Foreskin keratinocyte (primary cell): ENCODE measurements at places on chromosomes 6 and 20. TPM values are rescaled to one million over a fixed set of nuclear protein-coding genes. Genes with fewer than 3 reads are reported as not detected.
A peak's percentile ranks its signal among the peaks of the same experiment; 100 is the strongest.

GRCh38 chr20:4127344-4127743, 112.0 kb upstream of the RNF24 start:
- no peak for DNase-seq

LRFN2 gene
- total RNA-seq, result not detected in 2 replicates

- DNase-seq, result peak; percentile 37
Measured at GRCh38 chr6:35139924-35140638, 1.1 kb downstream of the TCP11 start.

DNA sequence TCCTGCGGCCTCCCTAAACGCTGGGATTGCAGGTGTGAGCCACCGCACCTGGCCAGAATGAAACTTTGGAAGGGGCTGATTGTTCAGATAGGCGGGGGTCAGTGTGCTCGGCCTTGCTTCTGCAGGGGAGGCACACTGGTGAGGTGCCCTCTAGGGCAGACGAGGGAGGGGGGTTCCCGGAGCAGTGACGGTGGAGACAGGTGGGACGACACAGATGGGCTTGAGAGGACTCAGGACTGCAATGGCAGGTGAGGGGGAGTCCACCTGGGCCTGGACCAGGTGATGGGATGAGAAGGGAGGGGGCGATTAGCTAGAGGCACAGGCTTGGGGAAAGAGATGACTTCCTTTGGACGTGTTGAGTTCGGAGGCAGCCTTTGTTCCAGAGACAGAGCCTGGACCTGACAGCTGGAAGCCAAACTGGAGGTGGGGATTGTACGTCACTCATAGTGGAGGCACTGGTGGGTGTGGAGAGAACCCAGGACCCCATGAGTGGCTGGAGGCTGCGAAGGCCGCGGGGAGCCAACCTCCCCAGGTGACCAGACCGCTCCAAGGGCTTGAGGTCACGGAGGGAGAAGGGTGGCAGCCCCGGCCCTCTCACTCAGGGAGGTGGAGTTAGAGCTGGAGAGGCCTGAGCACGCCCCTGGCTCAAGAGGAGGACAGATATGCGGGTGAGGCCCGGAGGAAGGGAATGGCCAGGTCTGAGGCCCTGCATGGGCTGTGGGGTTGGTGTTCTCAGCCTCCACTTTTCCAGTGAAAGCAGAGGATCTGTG, 10.5 kb upstream of the MAP1LC3A start:
- DNase-seq, result no peak

CLPSL2 gene
- total RNA-seq, result not detected in 2 replicates

DNA sequence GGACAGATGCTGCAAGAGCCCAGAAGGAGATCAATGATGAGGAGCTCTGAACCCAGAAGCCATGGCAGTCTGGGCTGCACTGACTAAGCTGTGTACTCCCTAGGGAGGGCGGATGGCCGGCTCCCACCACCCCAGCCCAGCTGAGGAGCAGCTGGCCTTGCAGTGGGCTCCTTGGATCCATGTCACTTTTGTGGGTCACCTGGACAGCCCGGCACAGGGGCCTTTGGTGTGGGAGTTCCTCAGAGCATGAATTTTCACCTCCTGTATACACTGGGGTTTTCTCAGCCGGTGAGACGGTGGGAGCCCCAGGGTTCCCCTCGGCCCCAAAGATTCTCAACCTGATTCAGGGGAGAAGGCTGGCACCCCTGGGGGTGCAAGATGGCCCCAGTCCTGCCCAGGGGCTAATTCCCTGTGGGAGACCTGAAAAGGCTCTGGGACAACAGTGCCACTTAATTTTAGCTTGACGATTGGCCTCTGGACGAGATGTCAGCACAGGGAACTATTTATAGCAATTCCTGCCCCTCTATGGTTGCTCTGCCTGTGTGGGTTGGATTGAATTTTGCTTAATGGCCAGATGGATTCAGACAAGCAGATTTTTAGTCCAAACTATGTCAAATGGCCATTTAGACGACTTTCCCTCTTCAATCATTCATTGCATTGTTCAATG, 121.6 kb upstream of the PMEPA1 start:
- DNase-seq, result no peak

PGC gene
- not detected in 2 replicates for total RNA-seq

DNA sequence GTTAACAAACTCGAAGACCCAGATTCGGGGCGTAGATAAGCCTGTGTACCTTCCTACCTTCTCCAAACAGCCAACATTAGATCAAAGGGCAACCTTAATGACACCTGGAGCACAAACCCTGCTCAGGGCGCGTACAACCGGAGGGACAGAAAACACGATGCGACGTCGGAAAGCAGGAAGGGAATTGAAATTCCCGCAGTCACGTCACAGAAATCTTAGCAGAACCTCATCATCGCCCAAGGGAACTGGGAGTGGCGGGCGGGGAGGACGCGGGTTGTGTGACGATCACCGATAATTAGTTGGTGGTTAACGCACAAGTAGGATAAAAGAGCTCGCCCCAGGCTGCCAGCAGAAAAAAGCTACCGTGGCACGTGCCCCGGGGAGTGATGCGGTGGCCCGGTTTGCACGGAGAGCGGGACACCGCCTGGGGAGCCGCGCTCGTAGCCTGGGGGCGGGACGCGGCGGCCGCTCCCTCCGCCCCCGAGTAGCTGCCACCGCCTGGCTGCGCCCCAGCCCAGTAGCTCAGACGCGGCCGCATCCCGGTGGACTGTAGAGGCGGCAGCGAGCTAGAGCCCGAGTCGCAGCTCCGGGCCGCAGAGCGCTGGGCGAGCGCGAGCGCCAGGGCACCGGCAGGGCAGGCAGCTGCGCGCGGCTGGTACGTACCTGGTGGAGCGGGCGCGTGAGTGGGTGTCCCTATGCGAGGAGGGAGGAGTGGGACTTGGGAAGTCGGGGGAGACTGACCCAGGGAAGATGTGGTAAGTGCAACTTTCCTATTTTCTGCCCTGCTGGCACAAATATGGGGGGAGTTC, at the start of gene PKIB:
PKIB (plus strand) TSS at position 525 of the 809 bp plus-strand sequence. CDS start 107,390 bp downstream, outside the sequence.
- DNase-seq, result peak; percentile 67

DNA sequence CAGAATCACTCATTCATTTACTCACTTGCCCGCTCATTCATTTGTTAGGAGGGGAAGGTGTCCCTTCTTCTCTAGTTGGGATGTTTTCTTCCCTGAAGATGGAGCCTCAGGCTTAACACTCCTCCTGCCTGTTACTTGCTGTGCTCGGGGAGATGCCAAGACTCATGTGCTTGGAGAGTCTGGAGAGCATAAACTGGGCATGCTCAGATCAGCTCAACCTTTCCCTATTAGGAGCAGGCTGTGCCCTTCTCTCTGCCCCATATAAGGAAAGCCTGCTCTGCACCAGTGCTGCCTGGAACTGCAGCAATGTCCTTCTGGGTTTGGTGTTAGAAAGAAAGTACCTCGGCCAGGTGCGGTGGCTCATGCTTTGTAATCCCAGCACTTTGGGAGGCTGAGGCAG, 18.0 kb upstream of the UBE2V1 start:
- no peak for DNase-seq

GRCh38 chr6:153944201-153944600, 94.8 kb upstream of the OPRM1 start:
- DNase-seq, result no peak

- DNase-seq, result no peak
Measured at GRCh38 chr6:1409774-1410465, 20.5 kb downstream of the FOXF2 start.

DNA sequence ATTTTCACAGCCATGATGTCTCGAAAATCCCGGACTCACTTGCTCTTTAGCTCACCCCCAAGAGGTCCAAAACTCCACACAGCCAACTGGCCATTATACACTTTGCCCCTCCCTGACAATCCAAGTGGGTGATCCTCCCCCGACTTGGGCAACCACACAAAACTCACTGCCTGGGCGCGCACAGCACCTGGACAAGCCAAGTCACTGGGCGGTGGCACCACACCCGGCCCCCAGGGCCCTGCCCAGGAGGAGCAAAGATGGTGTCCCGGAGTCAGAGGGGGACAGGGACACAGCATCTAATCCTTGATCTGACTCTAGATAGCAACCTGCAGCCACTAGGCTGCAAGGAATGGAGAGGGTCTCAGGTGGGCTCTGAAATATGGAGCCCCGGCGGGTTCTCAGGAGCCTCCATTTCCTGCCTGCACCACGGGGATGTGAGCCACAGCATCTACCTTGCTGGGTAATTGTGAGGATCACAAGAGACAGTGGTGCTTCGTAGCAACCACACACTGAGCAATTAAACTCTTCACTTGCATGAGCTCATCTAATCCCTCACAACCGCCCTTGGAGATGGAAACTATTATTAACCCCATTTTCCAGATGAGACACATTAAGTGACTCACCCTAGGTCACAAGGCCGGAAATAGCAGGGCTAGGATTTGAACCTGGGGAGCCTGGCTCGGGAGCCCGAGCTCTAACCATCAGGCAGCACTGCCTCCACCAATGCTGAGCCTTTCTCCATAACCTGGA, 66.6 kb downstream of the BMP7 start:
- no peak for DNase-seq

LKAAEAR1 gene
- total RNA-seq, result 0.17 TPM in 1 of 2 replicates, not detected in the other

ROS1 gene
- 0.10 TPM in 1 of 2 replicates, not detected in the other for total RNA-seq

DNA sequence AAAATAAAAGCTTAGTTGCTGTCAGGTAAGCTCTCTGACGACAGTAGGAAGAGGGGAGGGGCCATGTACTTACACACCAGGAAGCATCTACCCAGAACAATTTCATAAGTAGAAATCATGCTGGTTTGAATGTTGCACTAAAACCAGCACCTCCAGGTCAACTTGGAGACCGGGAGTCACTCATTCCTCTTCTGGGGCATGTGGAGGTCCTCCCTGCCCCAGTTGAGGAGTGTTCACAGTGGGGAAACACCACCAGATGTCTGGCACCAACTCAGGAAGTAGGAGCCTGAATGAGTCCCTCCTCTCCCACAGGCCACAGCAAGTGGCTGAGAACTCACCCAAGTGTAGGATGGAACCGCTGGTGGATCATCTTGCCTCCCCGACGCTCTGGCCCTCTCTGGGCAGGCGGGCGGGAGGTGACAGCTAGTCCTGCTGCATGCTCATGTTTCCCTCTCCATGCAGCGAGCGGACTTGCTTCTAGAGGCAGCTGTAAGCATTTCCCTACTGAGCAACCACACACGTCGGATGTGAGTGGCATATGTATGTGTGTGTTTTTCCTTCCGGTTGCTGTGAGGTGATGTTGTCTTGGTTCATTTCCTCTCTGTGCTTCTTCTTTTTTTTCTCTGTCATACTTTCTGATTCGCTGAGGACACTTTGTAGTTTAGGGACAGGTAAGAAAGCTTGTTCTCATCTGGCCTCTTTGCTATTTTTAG, 149.5 kb upstream of the NEDD9 start:
- no peak for DNase-seq
